ENCODE measurements at places on chromosomes 12 and 14. TPM values are rescaled to one million over a fixed set of nuclear protein-coding genes. Genes with fewer than 3 reads are reported as not detected.

SLC22A17 gene
- total RNA-seq, result 4.8 TPM

TTC9 gene
- 7.5 TPM for total RNA-seq

KRT7 gene
- 1.9 TPM for total RNA-seq

DHRS7 gene
- 43.4 TPM for total RNA-seq

TAS2R31 gene
- total RNA-seq, result 1.1 TPM

SMCO2 gene
- 0.22 TPM for total RNA-seq

BBOF1 gene
- 1.7 TPM for total RNA-seq

AHSA1 gene
- 230 TPM for total RNA-seq

CLEC4D gene
- not detected for total RNA-seq

SOAT2 gene
- 0.74 TPM for total RNA-seq

DTD2 gene
- total RNA-seq, result 13.3 TPM

SYT1 gene
- total RNA-seq, result not detected

OR6S1 gene
- not detected for total RNA-seq

JDP2 gene
- 3.2 TPM for total RNA-seq

TRIM9 gene
- 1.1 TPM for total RNA-seq

CD4 gene
- 161 TPM for total RNA-seq

TAS2R20 gene
- 0.60 TPM for total RNA-seq

NOS1 gene
- total RNA-seq, result 0.02 TPM

NAP1L1 gene
- 1,078 TPM for total RNA-seq

FAM181A gene
- total RNA-seq, result not detected

CABP1 gene
- total RNA-seq, result not detected

RPL10L gene
- total RNA-seq, result not detected

SCARB1 gene
- 18.3 TPM for total RNA-seq

TULP3 gene
- 4.1 TPM for total RNA-seq

PSMA6 gene
- total RNA-seq, result 437 TPM

KRT1 gene
- not detected for total RNA-seq

HOXC11 gene
- not detected for total RNA-seq

SELPLG gene
- total RNA-seq, result 21.9 TPM

BATF gene
- 178 TPM for total RNA-seq

KRT77 gene
- total RNA-seq, result not detected

TSPAN11 gene
- not detected for total RNA-seq

SLC16A7 gene
- total RNA-seq, result 27.5 TPM

CFAP54 gene
- total RNA-seq, result 0.64 TPM

ABCC9 gene
- total RNA-seq, result not detected

LRP6 gene
- total RNA-seq, result 3.9 TPM

SPIC gene
- not detected for total RNA-seq

PLEKHG7 gene
- not detected for total RNA-seq
